H1 (cell line): ENCODE measurements at places on chromosomes 4 and X. TPM values are rescaled to one million over a fixed set of nuclear protein-coding genes. Genes with fewer than 3 reads are reported as not detected.

The ESX1 gene
- polyA plus RNA-seq, result not detected in 2 replicates

The PHOX2B gene
- not detected in 2 replicates for polyA plus RNA-seq

The AKAP4 gene
- not detected in 2 replicates for polyA plus RNA-seq

The NSG1 gene
- polyA plus RNA-seq, result 35.7 and 60.0 TPM in 2 replicates

The CTAG2 gene
- polyA plus RNA-seq, result not detected in 2 replicates

The ASB12 gene
- polyA plus RNA-seq, result 1.7 and 2.1 TPM in 2 replicates

The CHRNA9 gene
- polyA plus RNA-seq, result 2.8 and 3.3 TPM in 2 replicates

The CXCL10 gene
- not detected in 2 replicates for polyA plus RNA-seq

The TCEAL6 gene
- polyA plus RNA-seq, result not detected in 2 replicates
